Upper lobe of left lung (tissue), 6 donors: ENCODE measurements at places on chromosomes 3 and 15.

- peaks cover 5% of the 10 kb centered on the region for H3K4me1 ChIP-seq
- no peaks in the 10 kb centered on the region for H3K27me3 ChIP-seq
- H3K27ac ChIP-seq, result no peak overlapping the region
- H3K36me3 ChIP-seq, result no peaks in the 10 kb centered on the region
- DNase-seq, result no peak
These were observed 46.4 kb upstream of the PHLDB2 start for GRCh38 chr3:111812701-111813100.

GRCh38 chr3:178787960-178788359 is 251.7 kb downstream of the KCNMB2 start:
- no peak overlapping the region for H3K4me3 ChIP-seq
- no peak for DNase-seq
- no peaks in the 10 kb centered on the region for H3K4me1 ChIP-seq

GRCh38 chr15:45139770-45140169 is 10.0 kb downstream of the DUOX1 start:
- no peak overlapping the region for H3K4me3 ChIP-seq
- peak; percentile 85 for DNase-seq
- H3K36me3 ChIP-seq, result peaks cover 16% of the 10 kb centered on the region
- H3K27ac ChIP-seq, result peak overlapping the region; percentile 19

- H3K27me3 ChIP-seq, result no peaks in the 10 kb centered on the region
- H3K4me1 ChIP-seq, result no peaks in the 10 kb centered on the region
- H3K4me3 ChIP-seq, result peak within 1 kb of the TSS; percentile 70
- H3K36me3 ChIP-seq, result no peaks in the 10 kb centered on the region
- peak; percentile 93 for DNase-seq
These were observed at the start of gene ZNF502 for GRCh38 chr3:44712455-44713075. TSS of gene ZNF502 (plus strand) at chr3:44712660. CDS start at chr3:44720262, 7,602 bp downstream.

GRCh38 chr3:20401253-20401652 is 215.2 kb upstream of the SGO1 start:
- no peak overlapping the region for H3K4me3 ChIP-seq
- no peaks in the 10 kb centered on the region for H3K4me1 ChIP-seq
- H3K27me3 ChIP-seq, result no peaks in the 10 kb centered on the region
- no peaks in the 10 kb centered on the region for H3K36me3 ChIP-seq
- DNase-seq, result no peak

GRCh38 chr3:188575501-188575900 is 421.5 kb downstream of the LPP start:
- no peaks in the 10 kb centered on the region for H3K36me3 ChIP-seq
- H3K27me3 ChIP-seq, result no peaks in the 10 kb centered on the region
- H3K4me1 ChIP-seq, result peaks cover 17% of the 10 kb centered on the region
- no peak overlapping the region for H3K27ac ChIP-seq
- H3K4me3 ChIP-seq, result no peak overlapping the region

GRCh38 chr15:87604857-87605446 is 651.6 kb downstream of the NTRK3 start:
- no peak overlapping the region for H3K27ac ChIP-seq
- H3K27me3 ChIP-seq, result no peaks in the 10 kb centered on the region
- DNase-seq, result no peak
- no peaks in the 10 kb centered on the region for H3K36me3 ChIP-seq

GRCh38 chr3:107523539-107524325 is 970 bp downstream of the BBX start:
- no peaks in the 10 kb centered on the region for H3K36me3 ChIP-seq
- peak overlapping the region; percentile 54 for H3K4me3 ChIP-seq
- DNase-seq, result peak; percentile 59
- peak overlapping the region; percentile 93 for H3K27ac ChIP-seq

DNA sequence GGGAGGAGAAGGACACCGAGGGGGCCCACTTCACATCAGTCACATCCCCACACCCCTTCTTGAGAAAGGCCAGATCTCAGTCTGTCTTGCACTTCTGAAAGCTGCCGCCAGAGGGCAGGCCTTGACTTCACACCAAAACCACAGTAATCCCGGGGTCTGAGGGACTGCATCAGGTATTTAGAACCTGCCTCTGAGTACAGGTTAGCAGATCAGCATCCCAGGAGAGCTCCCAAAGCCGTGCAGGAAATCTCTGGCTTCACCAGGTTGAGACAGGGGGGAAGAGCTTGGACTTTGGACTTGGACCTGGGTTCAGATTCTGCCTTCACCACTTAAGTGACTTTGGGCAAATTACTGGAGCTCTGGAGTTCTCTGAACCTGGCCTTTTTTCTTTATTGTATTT is 50.3 kb downstream of the LHFPL4 start:
- no peak overlapping the region for H3K27ac ChIP-seq
- H3K27me3 ChIP-seq, result no peaks in the 10 kb centered on the region
- no peaks in the 10 kb centered on the region for H3K36me3 ChIP-seq
- DNase-seq, result peak; percentile 68

DNA sequence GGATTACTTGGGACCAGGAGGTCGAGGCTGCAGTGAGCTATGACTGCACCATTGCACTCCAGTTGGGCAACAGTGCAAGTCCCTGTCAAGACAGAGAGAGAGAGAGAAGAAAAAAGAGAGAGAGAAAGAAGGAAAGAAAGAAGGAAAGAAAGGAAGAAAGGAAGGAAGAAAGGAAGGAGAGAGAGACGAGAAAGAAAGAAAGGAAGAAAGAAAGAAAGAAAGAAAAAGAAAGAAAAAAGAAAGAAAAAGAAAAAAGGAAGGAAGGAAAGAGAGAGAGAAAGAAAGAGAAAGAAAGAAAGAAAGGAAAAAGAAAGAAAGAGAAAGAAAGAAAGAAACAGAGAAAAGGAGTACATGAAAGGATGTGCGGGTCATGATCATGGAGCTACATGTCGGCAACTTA is 80.2 kb downstream of the ATP13A4 start:
- H3K27me3 ChIP-seq, result no peaks in the 10 kb centered on the region
- no peak for DNase-seq
- no peak overlapping the region for H3K27ac ChIP-seq
- H3K4me1 ChIP-seq, result no peaks in the 10 kb centered on the region

DNA sequence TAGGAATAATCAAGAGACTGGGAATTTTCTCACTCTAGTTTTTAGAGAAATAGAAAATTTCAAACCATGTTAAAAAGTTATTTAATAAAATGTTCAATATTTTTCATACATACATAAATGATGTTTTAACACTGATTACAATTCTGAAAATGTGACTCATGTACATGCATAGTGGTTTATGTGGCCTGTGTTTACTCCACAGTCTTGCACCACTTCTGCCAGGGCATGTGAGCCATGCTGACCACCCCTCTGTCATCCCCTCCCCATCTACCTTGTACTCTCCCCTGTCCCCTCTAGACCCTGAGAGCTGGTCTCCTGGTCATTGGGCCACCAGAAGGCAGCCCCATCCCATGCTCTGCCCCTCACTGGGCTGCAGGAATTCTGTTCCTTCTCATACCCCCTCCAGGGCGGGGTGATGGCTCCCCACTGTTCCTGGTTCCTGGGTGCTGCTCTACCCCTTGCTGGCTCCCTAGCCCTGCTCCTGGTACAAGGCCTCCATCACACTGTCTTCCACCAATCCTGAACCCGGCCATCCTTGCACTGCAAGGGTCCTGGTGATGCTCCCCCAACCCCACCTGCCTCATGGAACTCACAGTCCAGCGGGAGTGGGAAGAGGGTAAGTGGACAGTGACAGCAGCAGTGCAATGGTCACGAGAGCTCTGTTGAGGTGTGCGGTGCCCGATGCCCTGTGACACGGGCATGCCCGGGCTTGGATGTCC is 24.2 kb upstream of the SLC41A3 start:
- no peaks in the 10 kb centered on the region for H3K4me1 ChIP-seq
- H3K27me3 ChIP-seq, result no peaks in the 10 kb centered on the region
- no peak for DNase-seq

- H3K4me1 ChIP-seq, result peaks cover 7% of the 10 kb centered on the region
- no peak overlapping the region for H3K27ac ChIP-seq
- DNase-seq, result no peak
- no peak overlapping the region for H3K4me3 ChIP-seq
These were observed 239.3 kb upstream of the C2CD4B start for GRCh38 chr15:62404194-62404985.

DNA sequence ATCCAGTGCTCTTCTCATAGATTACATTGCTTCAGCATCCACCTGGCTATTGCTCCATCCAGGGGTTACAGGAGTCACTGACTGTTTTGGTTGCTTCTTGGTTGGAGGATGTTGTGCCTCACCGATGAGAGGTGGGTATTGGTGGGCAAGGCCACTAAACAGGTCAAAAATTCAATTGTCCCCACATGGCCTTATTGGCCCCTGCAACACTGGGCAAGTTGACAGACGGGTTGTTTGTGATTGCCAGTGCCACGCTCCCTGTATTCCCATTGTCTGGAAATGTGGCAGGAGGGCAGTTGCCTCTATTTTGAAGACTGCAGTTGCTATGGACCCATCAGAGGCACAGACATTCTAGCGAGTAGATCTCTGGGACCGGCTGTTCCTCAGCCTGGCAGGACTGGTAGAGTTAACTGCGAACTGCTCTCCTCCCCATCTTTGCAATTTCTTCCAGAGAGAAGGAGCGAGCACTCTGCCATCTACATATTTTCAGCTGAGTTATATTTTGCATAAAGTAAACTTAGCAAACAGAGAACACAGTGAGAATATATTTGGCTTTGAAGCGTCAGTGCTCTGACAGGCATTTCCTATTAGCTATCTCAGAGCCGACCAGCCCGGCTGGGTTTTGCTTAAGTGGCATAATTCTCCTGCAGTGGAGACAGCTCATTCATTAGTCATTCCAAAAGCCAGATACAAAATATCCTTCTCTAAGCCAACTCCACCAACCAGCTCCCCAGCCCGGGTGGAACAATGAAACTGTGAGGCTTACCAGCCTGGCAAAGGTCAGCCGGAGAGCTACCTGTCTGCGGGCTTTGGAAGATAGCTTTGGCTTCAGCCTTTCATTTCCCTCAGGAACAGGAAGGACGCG is 26.0 kb upstream of the MAGEF1 start:
- H3K4me3 ChIP-seq, result no peak overlapping the region
- no peaks in the 10 kb centered on the region for H3K4me1 ChIP-seq
- H3K36me3 ChIP-seq, result no peaks in the 10 kb centered on the region
- H3K27ac ChIP-seq, result no peak overlapping the region
- H3K27me3 ChIP-seq, result no peaks in the 10 kb centered on the region
- DNase-seq, result no peak

GRCh38 chr3:19539518-19540392 is 391.4 kb downstream of the KCNH8 start:
- H3K36me3 ChIP-seq, result no peaks in the 10 kb centered on the region
- H3K27ac ChIP-seq, result no peak overlapping the region
- no peaks in the 10 kb centered on the region for H3K4me1 ChIP-seq
- no peak overlapping the region for H3K4me3 ChIP-seq
- H3K27me3 ChIP-seq, result no peaks in the 10 kb centered on the region
- DNase-seq, result no peak

- peak overlapping the region; percentile 58 for H3K27ac ChIP-seq
- peaks cover 3% of the 10 kb centered on the region for H3K4me1 ChIP-seq
- peaks cover 19% of the 10 kb centered on the region for H3K36me3 ChIP-seq
- DNase-seq, result no peak
These were observed 17.3 kb downstream of the AP3S2 start for GRCh38 chr15:89876396-89877082.

DNA sequence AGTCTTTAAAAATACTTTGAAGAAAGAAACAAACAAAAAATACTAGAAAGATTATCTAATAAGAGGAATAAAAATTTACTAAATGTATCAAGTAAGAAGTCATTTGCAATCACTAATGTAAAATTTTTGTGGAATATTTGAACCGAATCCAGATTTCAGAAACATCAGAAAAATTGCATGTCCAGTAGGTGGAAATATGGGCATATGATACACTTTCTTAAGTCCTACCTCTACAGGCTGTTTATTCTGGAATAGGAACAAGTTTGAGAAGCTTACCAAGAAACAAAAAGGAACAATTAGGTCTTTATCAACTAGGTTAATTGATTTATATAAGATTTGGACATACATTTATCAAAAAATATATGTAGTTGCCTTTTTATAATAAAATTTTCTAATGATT is 292.9 kb upstream of the ROBO1 start:
- no peak for DNase-seq
- no peak overlapping the region for H3K27ac ChIP-seq
- no peaks in the 10 kb centered on the region for H3K27me3 ChIP-seq

DNA sequence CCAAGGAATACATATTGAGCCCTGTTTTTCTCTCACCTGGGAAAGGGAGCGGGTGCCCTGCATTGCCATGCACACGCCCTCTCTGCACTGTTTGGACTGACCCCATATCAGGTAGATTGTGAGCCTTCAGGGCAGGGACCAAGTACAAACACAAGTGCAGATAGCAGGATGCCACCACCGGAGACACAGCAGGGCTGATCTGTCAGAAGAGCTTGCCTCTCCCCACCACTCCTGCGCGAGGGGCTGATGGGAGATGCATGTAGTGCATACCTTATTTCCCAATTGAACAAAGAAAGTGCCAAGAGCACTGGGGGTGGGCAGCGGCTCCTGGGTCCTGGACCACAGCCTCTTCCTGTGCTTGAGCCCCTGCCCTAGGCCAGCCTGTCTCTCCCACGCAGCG is 9.0 kb upstream of the SLCO2A1 start:
- H3K27ac ChIP-seq, result no peak overlapping the region
- no peaks in the 10 kb centered on the region for H3K27me3 ChIP-seq
- no peaks in the 10 kb centered on the region for H3K36me3 ChIP-seq
- no peak for DNase-seq

GRCh38 chr3:126956361-126956760 is 26.6 kb upstream of the PLXNA1 start:
- H3K4me3 ChIP-seq, result no peak overlapping the region
- H3K27ac ChIP-seq, result no peak overlapping the region
- H3K4me1 ChIP-seq, result peaks cover 15% of the 10 kb centered on the region
- H3K27me3 ChIP-seq, result no peaks in the 10 kb centered on the region
- no peak for DNase-seq
- H3K36me3 ChIP-seq, result no peaks in the 10 kb centered on the region

- DNase-seq, result no peak
- no peaks in the 10 kb centered on the region for H3K27me3 ChIP-seq
- no peak overlapping the region for H3K27ac ChIP-seq
- no peaks in the 10 kb centered on the region for H3K4me1 ChIP-seq
- no peaks in the 10 kb centered on the region for H3K36me3 ChIP-seq
These were observed 16.0 kb upstream of the GPR171 start for GRCh38 chr3:151219056-151219455.

DNA sequence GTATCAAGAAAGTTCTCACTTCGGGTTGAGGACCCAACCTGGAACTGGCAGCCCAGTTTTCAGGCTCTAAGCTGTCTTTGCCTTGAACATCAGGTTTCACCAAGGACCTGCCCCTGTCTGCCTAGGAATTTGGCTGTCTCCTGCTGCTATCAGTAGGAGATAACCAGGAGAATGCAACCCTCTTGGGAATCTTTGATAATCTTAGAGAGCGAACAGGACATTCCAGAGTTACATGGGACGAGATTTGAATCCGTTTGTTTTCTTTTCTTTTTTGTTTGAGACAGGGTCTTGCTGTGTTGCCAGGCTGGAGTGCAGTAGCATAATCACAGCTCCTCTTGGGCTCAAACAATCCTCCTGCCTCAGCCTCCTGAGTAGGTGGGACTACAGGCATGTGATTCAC is 18.0 kb upstream of the EIF1B start:
- no peak overlapping the region for H3K4me3 ChIP-seq
- H3K36me3 ChIP-seq, result no peaks in the 10 kb centered on the region
- DNase-seq, result no peak
- H3K27ac ChIP-seq, result no peak overlapping the region
- H3K4me1 ChIP-seq, result no peaks in the 10 kb centered on the region
- H3K27me3 ChIP-seq, result no peaks in the 10 kb centered on the region

- no peak for DNase-seq
- H3K27ac ChIP-seq, result no peak overlapping the region
- H3K4me3 ChIP-seq, result no peak overlapping the region
These were observed 36.2 kb downstream of the KLHL18 start for GRCh38 chr3:47318916-47319315.

- no peak overlapping the region for H3K27ac ChIP-seq
- no peaks in the 10 kb centered on the region for H3K27me3 ChIP-seq
- no peaks in the 10 kb centered on the region for H3K4me1 ChIP-seq
- no peak for DNase-seq
These were observed 123.9 kb downstream of the TMCC1 start for GRCh38 chr3:129769616-129770015.
